Hypothalamus (tissue), 51 donors: ENCODE measurements at places on chromosomes 7 and 10.

DNA sequence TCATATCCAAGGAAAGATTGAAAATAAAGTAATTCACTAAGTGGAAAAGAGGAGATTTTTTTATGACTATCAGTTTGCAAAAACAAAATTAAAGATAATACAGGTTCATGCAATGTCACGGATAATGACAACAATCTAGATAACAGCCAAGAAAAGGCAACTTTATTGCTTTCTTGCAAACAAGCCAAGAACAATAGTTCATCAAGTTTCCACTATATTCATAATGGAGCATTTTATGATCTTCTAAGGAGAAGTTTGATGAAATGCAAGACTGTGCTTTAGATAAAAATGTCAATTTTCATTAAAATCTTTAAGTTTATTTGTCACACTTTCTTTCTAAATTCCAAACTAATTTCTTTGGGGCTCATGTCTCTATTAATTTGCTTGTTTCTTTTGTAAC, 53.9 kb upstream of the NRP1 start:
- DNase-seq, result no peak

DNA sequence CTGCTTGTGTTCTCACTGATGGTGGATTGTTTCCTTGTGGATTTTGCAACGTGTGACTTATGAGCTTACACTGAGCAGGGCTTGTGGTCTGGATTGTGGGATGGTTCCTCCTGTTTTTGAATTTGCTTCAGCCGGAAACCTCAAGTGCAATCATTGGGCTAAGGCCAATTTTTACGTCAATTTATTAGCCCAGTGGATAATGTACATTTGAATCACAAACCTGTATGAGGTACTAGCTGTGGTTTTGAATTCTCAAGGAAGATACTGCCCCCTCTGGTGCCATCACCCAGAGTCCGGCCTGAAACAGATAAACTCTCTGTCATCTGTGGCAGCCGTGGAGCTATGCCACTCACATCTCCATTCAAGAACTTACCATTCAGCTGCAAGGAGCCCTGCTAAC, 7.3 kb upstream of the ZNF777 start:
- no peak for DNase-seq

DNA sequence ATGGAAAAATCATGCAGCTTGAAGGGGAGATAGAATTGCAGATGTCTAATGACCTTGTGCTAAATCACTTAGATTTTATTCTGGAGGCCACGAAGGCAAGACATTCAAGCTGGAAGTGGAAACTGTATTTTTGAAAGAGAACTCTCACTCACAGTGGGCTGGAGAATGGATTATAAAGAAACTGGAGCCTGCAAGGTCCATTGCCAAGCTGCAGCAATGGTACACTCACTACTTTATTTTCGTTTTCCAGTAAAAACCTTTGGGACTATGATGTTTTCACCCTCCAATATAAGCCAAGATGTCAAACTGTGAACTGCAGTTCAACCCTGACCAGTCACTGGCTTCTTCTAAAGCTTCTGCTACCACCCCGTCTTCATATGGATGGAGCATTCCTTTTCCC, 62.0 kb downstream of the SKIDA1 start:
- no peak for DNase-seq

DNA sequence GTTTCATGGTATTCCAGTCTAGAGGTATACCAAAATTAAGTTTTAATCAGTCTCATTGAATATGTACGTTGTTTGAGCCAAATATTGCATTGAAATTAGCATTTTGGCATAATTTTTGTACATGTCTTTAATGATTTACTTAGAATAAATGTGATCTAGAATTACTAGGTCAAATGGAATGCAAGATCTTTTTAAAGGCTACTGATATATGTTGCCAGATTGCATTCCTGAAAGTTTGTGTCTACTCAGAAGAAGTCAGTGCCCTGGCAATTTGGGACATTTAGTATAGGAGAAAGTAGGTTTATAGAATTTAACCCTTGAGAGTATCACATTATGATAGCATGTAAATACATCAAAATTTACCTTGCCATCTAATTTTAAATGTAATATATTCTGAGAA, 32.4 kb downstream of the KMT2E start:
- no peak for DNase-seq

DNA sequence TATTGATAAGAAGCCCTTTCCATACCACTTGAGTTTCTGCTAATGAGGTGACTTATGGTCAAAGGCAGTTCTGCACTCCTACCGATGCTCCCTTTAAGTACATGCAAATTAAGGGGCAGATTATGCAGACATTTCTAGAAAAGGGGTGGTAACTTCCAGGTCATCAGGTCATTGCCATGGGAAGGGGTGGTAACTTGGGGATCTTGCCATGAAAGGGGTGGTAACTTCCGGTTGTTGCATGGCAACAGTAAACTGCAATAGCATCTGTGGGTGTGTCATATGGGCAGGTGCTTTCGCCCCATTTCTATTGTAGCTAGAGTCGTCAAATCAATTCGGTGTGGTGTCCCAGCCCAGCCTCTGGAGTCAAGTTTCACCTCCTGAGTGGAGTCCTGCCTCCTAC, 150.9 kb downstream of the UBE2H start:
- DNase-seq, result no peak

DNA sequence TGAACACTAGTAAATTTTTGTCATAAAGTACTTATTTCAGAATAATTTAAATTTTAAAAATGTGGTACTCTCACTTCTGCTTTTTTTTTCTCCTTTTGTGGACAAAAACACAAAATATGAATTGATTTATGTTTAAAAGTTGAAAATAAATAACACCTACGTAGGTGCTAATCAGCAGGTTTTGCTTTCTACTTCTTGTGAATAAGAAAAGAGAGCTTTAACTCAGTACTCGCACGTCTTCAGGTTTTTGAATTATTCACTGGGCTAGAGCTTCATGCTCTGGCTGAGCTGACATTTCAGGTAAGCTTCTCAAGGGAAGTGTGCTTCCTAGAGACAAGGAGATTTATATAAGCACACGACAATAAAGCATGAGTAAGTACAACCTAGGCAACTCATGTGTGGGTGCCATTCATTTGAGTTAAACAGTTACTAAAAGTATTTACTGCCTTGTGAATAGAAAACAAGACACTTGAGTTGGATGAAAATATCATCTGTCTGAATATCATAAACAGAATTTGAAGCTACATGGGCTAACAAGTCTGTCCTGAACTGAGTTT, 190.0 kb upstream of the POT1 start:
- DNase-seq, result no peak

- no peak for DNase-seq
These were observed 187.4 kb downstream of the RNLS start for GRCh38 chr10:88395677-88396076.

DNA sequence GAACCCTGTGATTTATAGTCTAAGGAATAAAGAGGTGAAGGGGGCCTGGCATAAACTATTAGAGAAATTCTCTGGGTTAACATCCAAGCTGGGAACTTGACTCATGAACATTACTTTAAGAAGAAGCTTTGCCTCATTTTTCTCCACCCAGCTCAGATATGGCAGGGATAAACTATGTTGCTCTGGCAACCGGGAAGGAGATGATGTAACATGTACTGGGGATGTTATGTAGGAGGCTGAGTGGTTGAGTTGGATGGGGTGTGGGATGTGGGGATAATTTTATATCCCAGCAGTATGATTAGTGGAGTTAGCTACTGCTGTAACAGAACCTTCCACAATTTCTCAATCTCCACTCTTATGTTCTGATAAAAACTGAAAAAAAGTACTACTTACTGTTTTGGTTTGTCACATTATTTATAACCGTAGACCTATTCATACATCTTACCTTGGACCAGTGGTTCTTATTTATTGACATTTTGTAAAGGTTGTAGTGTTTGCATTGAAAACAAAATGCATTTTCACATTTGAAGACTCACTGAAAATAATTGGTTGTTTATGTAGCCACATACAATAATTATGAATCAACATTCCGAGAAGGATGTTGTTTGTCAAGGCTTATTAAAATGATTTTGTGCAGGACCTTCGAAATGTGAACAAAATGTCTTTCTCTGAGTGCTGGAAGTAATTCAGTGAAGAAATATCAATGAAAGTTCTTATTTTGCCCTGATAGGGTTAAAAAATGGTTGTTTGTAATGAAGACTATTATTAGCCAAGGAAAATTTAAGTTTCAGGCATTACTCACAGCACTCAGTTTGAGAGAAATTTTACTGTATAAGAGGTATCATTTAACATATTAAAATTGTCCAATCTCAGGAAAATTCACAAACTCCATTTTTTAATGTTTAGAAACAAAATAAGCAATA, 1.3 kb downstream of the OR2F2 start:
- DNase-seq, result no peak

GRCh38 chr10:98028168-98028770, 2.2 kb downstream of the CRTAC1 start:
- DNase-seq, result no peak

DNA sequence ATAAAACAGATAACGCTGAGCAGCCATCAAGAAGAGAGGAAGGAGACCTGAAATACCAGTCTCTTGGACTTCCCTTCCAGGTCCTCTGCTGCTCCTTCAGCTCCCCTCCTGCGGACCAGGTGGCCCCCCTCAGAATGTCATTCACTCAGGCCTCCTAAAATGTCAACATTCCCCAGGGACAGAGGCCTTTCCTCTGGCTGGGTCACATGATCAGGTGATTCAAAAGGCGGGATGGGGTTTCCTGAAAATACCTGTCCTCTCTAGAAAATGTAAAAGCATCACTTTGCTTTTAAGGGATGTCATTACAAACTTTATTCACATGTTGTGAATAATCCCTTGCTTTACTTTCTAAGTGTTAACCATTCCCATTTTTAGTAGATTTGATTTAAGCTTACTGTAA, 311.1 kb downstream of the INHBA start:
- no peak for DNase-seq

GRCh38 chr10:119254335-119254734, 47.0 kb downstream of the GRK5 start:
- DNase-seq, result no peak
